ENCODE measurements at places on chromosomes 13 and 19.

DNA sequence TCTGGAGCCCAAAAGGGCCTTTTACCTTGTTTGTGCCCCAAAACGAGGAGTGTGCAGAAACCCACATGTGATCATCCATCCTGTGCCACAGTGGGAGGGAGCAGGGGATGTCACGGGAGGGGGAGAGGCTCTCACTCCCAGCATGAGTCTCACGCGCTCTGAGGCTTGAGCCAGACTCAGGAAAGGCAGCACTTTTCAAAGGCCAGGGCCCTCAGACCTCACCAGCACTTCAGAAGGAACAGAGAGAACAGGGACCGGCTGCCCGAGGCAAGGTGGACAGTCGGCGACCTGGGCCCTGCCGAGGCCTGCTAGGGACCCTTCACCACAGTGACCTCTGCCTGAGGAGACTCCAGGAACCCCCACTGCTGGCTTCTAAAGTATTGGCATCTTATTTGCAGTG is 71.7 kb upstream of the WASF3 start:
- DNase-seq, result no peak

DNA sequence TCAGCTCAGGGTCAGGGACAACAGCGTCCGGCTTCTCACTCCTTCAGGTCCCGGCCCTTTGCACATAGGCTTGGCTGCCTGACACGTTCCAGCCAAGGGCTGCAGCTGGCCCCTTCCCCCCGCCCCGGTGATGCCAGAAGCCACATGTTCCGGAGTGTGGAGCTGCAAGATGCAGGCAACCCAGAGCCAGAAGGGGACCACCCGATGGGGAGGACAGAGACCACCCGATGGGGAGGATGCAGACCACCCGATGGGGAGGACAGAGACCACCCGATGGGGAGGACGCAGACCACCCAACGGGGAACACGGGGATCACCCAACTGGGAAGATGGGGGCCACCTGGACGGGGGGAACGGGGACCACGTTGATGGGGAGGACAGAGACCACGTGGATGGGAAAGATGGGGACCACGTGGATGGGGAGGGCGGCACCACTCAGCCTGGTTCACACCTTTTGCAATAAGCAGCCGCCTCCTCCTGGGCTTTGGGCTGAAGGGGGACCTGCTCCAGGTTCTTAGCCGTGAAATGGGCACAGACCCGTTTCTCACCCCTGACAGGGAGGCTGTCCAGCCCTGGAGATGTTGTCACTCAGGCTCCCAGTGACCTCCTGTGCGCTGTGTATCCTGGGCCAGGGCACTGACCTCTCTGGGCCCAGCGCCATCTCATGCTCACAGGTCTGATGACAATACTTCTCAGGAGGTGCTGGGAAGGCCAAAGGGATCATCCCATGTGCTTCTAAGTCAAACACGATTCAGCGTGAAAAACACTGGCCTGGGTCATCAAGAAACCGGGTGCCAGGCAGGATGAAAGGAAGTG is 34.5 kb downstream of the C13orf46 start:
- DNase-seq, result no peak

DNA sequence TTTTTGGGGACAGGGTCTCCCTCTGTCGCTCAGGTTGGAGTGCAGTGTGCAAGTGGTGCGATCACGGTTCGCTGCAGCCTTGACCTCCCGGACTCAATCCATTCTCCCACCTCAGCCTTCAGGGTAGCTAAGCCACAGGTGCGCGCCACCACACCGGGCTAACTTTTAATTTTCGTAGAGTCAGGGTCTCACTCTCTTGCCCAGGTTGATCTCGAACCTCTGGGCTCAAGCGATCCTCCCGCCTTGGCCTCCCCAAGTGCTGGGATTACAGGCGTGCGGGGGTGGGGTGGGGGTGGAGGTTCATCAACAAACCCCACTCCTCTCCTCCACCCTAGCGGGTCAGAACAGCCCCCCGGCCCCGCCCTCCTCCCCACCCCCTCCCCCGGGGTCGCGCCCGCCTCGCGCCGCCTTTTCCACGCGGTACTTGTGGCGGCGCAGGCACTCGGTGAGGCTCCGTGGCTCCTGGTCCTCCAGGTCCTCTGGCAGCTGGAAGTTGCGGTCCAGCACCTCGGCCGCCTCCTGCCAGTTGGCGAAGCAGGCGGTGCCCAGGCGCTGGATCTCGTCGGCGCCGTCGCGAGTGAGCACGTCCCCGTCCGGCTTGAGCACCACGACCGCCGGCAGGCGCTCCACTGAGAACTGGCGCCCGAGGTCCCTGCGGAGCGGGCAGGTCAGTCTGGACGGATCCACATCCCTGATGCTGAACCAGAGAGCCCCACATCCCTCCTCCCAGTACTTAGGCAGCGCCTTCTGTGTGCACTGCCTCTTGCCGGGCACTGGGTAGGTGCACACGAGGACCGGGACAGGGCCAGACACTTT is 5.2 kb downstream of the NXNL1 start:
- DNase-seq, result no peak

- DNase-seq, result no peak
Measured at GRCh38 chr13:90171649-90172048, 1175.8 kb upstream of the MIR17HG start.

DNA sequence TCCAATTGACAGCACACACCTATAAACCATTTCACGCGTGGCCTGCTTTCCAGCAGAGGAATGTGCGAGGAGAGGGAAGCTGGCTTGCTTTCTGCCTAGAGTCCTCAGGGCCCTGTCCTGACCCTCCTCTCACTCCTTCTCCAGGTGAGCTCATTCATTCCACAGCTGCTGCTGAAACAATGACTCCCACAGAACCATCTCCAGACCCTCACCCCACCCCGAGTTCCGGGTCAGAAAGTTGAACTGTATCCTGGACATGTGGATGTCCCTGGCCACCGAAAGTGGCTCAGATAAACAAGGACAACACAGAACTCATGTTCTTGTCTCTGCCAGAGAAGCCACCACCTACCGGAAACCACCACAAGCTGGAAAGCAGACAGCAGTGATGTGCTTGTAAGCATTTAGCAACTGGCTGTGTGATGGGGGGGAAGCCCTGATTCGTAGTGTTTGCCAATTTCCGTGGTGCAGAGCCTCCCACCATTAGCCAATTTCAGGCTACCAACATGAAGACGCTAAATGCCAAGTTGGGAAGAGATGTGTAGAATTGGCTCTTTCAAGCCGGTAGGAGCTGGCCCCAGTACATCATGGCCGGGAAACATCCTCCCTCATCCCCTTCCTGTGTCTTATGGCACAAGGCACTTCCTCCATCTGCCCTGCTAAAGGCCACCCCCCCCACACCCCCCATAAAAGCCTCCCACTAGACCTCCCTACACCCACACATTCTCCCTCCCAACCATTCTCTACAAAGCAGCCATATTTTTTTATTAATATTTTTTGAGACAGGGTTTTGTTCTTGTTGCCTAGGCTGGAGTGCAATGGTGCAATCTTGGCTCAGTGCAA is 5.0 kb downstream of the SYCE2 start:
- DNase-seq, result no peak

- no peak for DNase-seq
Measured at GRCh38 chr13:96091164-96092117, 1.5 kb downstream of the HS6ST3 start.

DNA sequence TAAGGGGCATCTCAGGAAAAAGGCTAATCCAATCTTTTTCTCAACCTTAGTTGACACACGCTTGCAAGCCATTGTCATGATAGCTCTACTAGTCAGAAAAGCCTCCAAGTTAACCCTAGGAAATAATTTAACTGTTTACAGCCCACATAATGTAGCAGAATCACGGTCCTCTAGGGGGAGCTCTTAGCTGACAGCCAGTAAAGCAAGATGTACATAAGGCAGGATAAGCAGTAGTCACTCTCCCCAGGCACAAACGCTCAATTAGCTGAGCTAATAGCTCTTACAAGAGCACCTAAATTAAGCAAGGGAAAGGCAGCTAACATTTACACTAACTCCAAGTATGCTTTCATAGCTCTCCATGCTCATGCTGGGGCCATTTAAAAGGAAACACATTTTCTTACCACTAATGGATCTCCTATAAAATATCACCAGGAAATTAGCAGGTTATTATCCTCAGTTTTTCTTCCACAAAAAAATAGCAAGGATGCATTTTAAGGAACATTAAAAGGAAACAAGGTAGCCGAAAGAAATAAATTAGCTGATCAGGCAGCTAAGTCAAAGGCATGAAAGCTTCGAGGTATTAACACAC is 33.7 kb upstream of the ZSCAN5A start:
- no peak for DNase-seq

DNA sequence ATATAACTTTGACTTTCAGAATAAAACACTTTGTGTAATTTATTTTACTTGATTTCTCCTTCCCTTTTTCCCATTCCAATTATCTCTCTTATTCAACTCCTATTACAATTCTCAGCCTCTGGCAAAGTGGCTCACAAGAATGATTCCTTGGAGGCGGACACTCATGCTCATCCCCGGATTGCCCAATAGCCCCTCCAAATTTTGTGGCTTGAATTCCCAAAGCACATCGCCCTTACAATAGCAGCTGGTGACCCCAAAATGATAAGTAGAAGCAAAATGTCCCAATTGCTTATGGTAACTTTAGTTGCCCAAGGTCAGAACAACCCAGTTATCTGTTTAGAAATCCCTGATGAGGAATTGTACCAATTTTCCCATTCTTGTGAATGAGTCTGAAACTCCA is 1523.5 kb upstream of the PRR20A start:
- no peak for DNase-seq

- DNase-seq, result no peak
Measured at GRCh38 chr19:50380751-50381151, 3.4 kb upstream of the POLD1 start.

DNA sequence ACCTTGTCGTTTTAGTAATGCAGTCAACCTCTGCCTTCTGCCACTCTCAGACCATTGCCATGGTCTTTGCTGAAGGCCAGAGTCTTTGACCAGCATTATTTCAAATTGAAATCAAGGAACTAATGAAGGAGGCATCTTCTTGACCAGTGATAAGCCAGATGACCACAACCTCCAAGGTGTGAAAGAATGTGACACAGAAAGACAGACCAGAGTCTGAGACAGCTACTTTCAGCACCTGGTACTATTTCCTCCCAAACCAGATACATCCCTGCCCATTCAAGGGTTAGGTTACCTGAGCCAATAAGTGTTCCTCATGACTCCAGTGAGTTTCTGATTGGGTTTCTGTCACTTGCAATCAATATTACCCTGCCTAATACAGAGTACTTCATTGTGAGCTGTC is 20.3 kb upstream of the RNASEH2B start:
- DNase-seq, result no peak

GRCh38 chr19:17254636-17255035 is 8.9 kb upstream of the NR2F6 start:
- DNase-seq, result no peak

DNA sequence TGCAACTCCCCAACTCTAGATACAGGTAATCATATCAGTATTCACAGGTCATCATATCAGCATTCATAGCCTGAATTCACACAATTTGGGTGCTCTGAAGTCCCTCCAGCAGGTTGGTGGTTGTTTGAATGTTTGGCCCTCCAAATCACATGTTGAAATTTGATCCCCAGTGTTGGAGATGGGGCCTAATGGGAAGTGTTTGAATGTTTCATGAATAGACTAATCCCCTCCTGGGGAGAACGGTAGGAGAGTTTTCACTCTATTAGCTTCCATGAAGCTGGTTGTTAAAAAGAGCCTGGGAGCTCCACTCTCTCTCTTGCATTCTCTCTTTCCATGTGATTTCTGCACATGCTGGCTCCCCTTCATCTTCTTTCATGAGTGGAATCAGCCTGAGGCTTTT is 288.6 kb upstream of the PCDH9 start:
- DNase-seq, result no peak

GRCh38 chr13:113591750-113592149 is 7.2 kb downstream of the TFDP1 start:
- no peak for DNase-seq

DNA sequence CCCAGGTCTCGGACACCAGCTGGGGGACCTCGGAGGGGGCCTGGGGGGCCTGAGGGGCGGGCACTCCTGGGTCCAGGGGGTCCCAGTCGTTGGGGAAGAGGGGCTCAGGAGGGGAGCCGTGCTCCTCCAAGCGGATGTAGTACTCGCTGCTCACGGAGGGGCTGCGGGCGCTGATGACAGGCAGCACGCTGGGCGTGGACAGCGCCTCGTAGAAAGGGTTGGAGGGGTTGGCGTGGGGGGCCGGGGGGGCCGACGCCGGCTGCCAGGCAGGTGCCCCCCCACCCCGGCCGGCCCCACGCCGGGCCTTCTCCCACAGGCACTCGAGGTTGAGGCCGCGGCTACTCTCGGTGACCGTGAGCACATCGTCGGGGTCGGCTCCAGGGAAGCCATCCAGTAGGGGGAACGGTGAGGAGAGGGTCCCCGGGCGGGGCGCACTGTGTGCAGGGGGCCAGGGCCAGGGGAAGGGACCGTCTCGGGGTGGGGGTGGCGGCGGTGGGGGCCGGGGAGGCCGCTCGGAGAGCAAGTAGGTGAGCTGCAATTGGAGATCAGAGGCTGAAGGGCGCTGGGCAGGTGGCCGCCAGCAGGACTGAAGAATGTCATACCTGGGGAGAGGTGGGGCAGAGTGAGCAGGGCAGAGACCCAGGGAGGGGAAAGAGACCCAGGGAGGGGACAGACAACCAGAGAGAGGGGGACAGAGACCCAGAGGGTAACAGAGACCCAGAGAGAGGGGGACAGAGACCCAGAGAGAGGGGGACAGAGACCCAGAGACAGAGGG is 12.1 kb downstream of the LMTK3 start:
- no peak for DNase-seq

DNA sequence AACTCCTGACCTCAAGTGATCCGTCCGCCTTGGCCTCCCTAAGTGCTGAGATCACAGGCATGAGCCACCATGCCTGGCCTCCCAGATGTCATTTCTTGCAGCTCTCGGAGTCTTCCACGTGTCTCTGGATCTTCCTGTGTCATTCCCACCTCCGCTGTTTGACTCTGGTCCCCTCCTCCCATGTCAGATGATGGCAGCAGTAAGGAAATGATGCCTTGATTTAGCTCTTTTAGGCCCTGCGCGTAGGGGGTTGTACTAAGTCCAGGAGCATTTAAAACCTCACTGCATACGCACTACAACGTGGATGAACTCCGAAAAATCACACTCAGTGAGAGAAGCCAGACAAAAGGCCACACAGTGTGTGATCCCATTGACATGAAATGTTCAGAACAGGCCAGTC is 113.1 kb downstream of the GNG7 start:
- no peak for DNase-seq

DNA sequence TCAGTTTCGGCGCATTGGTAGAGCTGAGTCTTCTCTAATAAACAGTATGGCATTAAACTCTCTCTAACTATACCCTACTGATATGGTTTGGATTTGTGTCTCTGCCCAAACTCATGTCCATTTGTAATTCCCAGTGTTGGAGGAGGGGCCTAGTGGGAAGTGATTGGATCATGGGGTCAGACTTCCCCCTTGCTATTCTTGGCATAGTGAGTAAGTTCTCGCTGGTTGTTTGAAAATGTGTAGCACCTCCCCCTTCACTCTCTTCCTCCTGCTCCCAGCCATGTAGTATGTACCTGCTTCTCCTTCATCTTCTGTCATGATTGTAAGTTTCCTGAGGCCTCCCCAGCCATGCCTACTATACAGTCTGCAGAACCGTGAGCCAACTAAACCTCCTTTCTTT is 682.7 kb upstream of the ARGLU1 start:
- no peak for DNase-seq

- DNase-seq, result no peak
Measured at GRCh38 chr13:83592095-83592494, 290.2 kb downstream of the SLITRK1 start.
